OCI-LY7 (cell line): ENCODE measurements at places on chromosomes 13 and 19.

DNA sequence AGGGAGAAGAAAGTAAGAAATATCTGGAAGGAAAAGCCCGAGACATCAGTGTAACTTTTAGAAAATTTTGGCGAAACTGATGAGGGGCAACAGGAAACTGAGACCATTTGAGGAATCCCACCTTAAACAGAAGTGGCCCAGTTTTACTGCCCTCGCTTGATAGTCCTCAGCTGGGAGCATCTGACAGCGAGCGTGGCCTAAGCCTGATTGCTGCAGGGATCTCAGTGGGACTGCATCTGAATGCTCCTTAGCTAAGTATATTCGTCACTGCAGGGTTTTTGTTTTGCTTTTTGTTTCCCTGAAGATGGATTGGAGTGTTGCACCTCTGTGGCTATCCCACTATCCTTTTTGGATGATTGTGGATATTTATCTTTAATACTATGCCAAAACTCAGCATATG is 262.7 kb upstream of the KLHL1 start:
- no peak for DNase-seq

- DNase-seq: no peak
Observed at GRCh38 chr13:43473437-43473836, 313.3 kb downstream of the ENOX1 start.

DNA sequence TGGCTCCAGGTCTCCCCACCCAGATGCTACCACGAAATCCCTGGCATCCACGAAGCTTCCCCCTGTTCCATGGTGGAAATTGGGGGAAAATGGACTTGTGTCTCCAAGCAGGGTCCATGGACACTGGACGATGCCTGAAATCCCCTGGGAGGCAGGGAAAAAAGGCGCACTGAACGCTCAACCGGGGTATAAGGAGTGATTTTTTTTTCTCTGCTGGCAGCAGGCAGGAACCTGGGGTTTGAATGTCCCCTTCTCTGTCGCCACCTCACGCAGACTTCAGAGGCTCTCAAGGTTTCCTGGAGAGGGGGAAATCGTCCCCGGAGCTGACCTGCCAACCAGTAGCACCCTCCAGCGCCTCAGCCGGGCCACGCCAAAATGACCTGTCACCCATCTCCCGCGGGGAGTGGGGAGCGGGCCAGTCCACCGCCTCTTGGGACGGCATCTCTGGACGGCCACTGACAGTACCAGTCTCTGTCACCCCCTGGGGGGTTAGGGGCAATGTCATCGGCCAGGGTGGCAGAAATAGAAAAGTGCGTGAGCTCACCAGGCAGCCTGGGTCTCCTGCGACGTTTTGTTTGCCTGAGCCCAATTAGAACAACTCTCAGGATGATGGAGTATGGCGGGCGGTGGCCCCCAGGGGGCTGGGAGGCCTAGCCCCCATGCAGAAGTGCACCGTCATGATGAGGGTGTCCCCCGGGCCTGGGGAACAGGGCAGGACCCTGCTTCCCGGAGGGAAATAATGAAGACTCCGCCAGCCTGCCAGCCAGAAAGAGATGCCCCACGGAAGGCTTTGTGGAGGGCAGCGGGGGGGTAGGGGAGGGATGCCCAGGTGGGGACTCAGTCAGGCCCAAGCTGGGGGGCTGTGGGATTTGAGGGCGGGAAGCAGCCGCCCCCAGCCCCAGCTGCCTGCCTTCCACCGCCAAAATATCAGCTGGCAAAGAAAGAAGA is 2.6 kb downstream of the PTPRS start:
- no peak for DNase-seq

- DNase-seq: no peak
Observed at GRCh38 chr13:27599845-27600553, 20.3 kb downstream of the LNX2 start.

GRCh38 chr19:13100841-13101589 is 1.6 kb downstream of the LYL1 start:
- DNase-seq: peak; percentile 37

GRCh38 chr13:109869312-109870237 is 83.2 kb upstream of the IRS2 start:
- no peak for DNase-seq

GRCh38 chr19:56269348-56269747 is 3.2 kb upstream of the EDDM13 start:
- DNase-seq: no peak

- no peak for DNase-seq
Observed at GRCh38 chr13:100872761-100873160, 198.2 kb upstream of the TMTC4 start.

DNA sequence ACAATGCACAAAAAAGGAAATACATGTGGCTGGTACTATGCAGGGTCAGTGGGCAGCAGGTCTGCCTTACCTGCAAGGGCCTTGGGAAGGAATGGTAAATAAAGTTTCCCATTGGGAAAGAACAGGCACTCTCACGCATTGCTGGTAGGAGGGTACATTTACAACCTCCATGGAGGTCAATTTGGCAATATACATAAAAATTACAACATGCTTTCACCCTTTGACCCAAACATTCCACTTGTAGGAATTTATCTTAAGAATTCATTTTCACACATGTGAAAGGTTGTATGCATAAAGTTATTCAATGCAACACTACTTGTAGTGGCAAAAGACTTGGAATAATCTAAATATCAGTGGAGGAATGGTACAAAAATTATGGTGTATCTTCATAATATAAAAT is 216.4 kb downstream of the DLEU7 start:
- no peak for DNase-seq

GRCh38 chr13:30884543-30884942 is 21.5 kb upstream of the MEDAG start:
- DNase-seq: no peak

GRCh38 chr19:15288146-15288963 is 44.0 kb downstream of the BRD4 start:
- DNase-seq: peak; percentile 74

- no peak for DNase-seq
Observed at GRCh38 chr13:21759463-21759862, 88.6 kb downstream of the FGF9 start.

DNA sequence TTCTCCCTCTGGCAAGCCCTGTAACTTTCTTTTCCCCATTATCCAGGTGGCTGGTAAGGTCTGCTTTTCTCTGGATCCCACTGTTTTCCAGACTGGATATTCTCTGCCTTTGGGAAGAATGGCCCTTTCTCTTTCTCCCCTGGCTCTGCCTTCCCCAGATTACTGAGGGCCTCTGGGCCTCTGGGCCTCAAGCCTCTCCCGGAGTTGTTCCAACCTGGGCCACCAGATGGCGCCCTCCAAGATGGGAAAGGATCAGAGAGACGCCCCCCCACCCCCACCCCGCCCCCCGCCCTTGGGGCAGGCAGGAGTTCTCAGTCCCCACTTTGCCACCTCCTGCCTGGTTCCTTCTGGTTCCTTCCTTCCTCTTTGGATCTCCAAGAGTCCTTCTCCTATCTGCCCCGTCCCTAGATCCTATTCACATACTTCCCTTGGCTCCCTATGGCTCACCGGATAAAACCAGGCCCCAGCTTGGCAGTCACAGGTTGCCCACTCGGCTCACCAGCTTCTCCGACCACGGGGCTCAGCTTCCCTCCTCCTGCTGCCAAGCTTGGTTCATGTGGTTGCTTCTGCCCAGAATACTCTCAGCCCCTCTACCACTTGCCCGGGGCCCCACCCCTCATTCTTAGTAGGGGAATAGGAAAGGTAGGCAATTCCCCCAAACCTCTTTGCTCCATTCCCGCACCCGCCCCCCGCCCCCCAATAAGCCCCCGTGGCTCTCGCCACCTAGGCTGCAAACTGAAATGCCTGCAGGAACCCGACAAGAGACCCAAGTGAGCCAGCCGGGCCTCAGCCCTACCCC is 13.1 kb downstream of the EPS8L1 start:
- peak; percentile 73 for DNase-seq

DNA sequence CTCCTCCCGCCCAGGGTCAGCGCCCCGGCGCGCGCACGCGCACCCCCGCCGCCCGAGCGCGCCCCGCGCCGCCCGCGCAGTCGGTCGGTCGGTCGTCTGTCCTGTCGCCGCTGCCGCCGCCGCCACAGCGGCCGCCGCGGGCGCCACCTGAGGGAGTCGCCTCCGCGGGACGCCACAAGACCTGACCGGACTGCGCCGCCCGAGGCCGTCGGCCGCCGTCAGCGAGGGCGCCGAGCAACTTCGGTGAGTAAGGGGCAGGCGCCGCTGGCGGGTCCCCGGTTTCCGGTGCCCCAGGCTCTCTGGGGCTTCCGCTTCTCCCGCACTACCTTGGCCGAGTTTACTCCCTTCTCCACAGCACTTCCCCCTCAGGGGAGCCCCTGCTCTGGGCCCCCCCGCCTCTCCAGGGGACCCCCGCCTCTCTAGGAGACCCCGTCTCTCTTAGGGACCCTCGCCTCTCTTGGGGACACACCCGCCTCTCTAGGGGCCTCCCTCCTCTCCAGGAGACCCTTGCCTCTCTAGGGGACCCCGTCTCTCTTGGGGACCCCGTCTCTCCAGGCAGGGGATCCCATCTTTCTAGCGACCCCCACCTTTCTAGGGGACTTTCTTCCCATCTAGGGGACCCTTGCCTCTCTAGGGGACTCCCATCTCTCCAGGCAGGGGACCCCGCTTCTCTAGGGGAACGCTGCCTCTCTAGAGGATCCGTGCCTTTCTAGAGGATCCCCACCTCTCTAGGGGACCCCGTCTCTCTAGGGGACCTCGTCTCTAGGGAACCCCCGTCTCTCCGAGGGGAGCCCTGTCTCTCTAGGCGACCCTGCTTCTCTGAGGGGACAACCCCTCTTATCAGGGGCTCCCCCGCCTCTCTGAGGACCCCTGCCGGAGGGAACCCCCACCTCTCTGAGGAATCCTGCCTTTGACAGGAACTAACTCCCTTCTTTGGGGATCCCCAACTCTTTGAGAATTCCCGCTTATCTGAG is 19.3 kb upstream of the GATAD2A start:
- DNase-seq: peak; percentile 77

DNA sequence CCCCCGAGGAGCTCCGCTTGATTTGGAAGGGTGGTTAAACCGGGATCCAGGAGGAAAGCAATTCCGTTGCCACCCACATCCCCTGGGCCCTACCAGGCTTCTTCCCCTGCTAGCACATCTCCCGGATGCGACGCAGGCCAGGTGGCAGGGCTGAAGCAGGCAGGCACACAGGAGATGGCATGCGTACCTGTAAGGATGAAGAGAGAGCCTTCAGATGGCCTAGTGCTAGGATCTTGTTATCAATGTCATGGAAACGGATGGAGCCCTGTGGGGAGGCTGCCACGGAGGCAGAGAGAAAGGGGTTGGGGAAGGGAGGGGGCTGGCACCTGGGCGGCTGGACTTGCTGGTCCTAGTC is 8.5 kb upstream of the SOX1 start:
- no peak for DNase-seq

GRCh38 chr13:39776439-39776838 is 121.0 kb downstream of the COG6 start:
- no peak for DNase-seq

DNA sequence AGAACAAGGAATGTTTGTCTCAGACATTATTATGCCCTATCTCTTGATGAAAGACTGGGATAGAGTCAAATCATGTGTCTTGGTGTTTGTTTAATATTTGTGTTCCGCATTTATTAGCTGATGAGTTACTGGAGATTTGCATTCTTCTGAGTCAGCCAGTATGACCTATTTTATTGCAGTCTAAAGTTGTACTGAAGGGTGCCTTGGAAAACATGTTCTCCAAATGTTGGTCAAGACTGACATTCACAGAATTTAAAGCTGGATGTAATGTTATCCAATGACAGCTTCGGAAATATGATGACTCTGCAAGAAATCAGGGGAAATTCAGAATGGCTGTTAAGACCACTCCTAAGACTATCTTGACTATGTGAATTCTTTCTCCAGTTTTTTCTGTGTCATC is 134.0 kb downstream of the KCNRG start:
- no peak for DNase-seq

GRCh38 chr19:56105090-56105701 is 15.9 kb downstream of the ZNF787 start:
- no peak for DNase-seq

DNA sequence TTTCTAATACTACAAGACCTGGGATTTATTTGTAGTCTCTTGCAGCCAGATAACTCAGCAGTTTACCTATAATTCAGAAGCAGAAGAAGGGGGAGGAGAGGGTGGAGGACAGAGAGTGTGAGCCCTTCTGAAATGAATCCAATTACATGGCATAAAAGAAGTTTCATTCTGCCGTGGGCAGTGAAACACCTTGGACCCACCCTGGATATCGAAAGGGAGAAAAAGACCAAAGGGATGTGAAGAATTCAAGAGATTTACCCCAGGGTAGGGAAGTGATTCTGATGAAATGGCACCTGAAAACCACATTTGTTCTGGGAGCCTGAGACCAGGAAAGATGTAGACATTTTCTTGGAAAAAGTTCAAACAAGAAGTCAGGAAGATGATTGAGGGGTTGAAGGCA is 140.9 kb downstream of the NDFIP2 start:
- DNase-seq: no peak

DNA sequence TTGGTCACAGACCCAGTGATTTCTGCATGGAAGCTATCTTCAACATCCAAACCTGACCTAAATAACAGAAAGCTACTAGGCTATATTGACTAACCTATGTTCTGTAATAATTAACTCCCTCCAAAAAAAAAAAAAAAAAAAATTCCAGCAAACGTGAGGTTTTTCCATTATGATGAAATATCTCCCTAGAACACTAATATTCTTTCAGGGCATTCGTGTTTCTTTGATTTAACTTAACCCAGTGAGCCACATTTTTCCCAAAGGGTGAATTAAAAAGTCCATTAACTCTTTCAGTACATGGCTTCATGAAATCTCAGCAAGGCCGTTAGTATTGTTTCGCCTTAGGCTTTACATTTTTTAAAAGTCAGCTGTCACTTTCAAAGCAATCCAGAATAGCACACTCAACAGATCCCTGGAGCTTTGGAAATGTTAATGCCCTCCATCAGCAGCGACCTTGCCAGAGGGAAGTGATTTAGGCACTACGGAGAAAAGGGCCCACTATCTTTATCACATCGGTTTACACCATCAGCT is 175.8 kb downstream of the DCT start:
- DNase-seq: no peak

DNA sequence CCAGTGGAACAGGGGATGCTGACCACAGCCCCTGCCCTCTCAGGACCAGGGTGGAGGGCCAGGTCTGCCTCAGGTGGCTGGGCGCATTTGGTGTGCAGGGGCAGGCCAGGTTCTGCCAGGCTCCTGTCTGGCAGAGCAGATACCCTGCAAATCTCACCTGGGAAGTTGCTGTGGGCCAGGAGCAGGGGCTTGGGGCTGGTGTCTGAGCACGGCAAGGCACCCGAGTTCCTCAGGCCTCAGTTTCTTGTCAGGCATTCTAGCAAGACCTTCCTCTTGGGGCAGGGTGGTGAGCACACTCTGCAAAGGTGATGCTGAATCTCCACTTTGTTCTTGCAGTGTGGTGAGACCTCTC is 1.1 kb downstream of the CRTC1 start:
- no peak for DNase-seq

- DNase-seq: no peak
Observed at GRCh38 chr19:609004-609346, 19.3 kb downstream of the HCN2 start.

GRCh38 chr19:35959040-35959967 is 23.1 kb downstream of the LRFN3 start:
- no peak for DNase-seq

- DNase-seq: peak; percentile 44
Observed at GRCh38 chr13:39263033-39263432, 224.8 kb downstream of the NHLRC3 start.

GRCh38 chr19:18503971-18504885 is 17.6 kb downstream of the ELL start:
- DNase-seq: no peak

GRCh38 chr19:35318679-35319448 is 10.1 kb upstream of the CD22 start:
- DNase-seq: no peak

- DNase-seq: no peak
Observed at GRCh38 chr19:19775891-19776205, 42.9 kb upstream of the ZNF14 start.
